ENCODE measurements at places on chromosomes 6 and 20. TPM values are rescaled to one million over a fixed set of nuclear protein-coding genes. Genes with fewer than 3 reads are reported as not detected.
A peak's percentile ranks its signal among the peaks of the same experiment; 100 is the strongest.

DNA sequence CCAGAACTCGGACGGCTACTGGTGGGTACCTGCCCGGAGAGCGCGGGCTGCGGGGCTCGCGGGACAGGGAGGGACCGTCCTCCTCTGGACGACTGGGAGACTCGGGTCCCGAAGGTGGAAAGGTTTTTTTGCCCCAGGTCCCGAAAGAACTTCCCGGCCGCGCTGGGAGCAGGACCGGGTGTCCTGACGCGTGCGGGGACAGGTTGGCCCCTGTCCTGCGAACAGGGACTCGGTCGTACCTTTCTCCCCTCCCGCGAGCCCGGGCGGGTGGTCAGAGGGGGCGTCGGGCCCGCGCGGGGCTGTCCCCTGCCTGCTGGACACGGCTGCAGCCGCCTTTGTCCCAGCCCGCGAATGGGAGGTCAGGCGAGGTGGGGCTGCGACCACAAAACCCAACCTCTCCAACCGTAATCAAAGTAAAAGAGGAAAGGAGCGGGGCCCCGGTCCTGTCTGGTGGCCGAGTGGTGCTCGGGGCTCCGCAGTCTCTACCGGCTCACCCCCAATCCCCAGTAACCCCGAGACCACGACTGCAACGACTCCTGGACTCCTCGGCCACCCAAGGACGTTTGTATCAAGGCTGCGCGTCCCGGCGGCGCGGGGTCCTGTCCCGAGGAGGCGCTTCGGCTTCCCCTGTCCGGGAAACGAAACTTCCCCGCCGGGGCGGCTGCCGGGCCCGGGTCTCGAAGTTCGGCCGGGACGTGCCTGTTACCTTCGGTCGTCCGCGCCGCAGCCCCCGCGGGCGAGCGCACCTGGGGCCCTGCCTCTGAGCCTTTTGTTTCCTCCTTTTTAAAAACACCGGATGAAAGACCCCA is 798 bp downstream of the DSP start:
- no peak for DNase-seq

DNA sequence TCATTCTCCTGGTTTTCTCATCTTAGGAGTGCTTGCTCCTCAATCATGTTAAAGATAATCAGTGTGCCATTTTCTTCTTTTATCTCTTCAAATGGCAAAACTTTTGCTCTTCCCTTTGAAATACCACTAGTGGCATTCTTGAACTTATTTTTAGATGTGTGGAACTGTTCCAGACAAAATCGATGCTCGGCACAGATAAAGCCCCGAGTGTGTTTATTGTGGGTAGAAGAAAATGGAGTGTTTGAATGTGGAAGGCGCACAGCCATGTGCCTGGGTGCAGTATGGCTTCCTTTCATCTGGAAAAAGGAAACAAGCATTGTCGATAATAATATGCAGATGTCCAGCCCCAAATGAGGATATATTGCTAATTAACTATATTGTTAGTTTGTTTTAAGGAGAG is 42.4 kb downstream of the ISM1 start:
- DNase-seq = no peak

- no peak for DNase-seq
Measured at GRCh38 chr6:20365456-20365855, 36.2 kb upstream of the E2F3 start.

Gene DLL1
- total RNA-seq = 16.1 TPM

- DNase-seq = peak; percentile 60
Measured at GRCh38 chr20:62267543-62267942, 29.2 kb downstream of the OSBPL2 start.

- no peak for DNase-seq
Measured at GRCh38 chr6:113353392-113353791, 503.8 kb upstream of the MARCKS start.

Gene GHRH
- total RNA-seq = not detected

Gene HRH3
- 4.2 TPM for total RNA-seq

GRCh38 chr6:105757512-105758200 is 328.5 kb upstream of the PRDM1 start:
- no peak for DNase-seq

GRCh38 chr6:68975064-68975463 is 340.0 kb downstream of the ADGRB3 start:
- DNase-seq = no peak

DNA sequence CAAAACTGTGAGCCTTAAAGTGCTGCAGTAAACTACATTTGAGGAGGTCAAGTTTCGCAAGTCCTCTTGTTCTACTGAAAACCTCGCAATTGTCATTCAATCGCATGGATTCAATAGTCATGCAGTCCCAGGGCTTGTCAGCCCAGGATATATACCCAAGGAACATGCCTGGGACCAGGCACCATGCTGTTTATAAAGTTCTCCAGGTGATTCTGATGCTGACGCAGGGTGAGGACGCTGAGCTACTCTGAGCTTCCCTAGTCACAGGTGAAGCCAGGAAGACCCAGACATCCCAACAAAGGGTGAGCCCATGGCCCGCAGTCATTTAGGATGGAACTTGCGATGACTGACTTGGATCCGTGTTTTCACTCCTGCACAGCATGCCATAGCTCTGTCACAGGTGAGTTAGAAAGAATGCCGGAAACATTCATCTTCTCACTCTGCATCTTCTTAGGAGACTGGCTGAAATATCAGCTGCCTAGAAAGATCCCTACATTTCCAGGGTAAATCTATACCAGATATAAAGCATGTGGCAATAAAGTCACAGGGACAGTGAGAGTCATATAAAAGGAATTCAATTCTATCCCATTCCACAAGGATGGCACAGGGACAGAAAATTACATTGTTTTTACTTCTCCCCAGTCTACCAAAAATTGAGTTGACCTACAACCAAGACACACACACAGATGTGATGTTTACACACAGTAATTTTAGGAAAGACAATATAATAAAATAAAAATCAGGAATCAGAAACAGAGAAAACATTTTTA is 27.0 kb upstream of the SSTR4 start:
- no peak for DNase-seq

Gene MAFB
- total RNA-seq = 17.3 TPM

Gene PLG
- total RNA-seq = 0.44 TPM

DNA sequence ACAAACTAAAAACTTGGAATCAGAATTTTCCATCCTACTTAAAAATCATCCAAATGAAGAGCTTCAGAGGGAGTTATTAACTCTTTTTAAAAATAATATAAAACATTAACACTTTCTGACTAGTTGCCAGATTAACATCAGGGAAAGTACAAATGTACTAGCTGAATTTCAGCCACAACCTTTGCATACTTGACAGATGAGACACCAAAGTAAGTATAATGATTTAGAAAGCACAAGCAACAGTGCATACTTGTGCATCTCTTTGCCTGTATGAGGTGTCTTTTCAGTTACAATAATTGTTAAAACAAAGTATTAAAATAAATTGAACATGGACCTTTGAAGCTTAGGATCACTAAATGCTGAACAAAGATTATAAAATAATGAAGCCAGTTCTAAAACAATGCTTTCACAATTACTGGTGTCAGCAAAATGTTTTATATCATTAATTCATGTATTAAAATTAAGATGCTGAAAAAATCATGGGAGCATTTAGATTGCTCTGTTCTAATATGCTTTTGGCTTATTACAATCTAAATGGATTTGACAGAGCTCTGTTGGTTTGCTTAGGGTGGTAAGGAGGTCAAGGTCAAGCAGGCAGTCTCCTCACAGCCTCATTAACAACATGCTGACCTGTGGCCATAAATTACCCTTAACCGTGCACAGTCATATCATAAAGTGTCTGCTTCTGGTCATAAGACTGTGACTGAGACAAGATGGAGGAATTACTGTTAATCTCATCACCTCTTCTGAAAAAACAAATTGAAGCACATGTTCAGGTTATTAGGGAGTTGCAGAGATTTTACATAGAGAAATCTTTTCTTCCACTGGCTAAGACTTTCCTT is 15.1 kb downstream of the RNF217 start:
- no peak for DNase-seq

GRCh38 chr20:59938221-59938620 is 1.9 kb downstream of the PPP1R3D start:
- no peak for DNase-seq

Gene MCUR1
- total RNA-seq = 19.3 TPM

DNA sequence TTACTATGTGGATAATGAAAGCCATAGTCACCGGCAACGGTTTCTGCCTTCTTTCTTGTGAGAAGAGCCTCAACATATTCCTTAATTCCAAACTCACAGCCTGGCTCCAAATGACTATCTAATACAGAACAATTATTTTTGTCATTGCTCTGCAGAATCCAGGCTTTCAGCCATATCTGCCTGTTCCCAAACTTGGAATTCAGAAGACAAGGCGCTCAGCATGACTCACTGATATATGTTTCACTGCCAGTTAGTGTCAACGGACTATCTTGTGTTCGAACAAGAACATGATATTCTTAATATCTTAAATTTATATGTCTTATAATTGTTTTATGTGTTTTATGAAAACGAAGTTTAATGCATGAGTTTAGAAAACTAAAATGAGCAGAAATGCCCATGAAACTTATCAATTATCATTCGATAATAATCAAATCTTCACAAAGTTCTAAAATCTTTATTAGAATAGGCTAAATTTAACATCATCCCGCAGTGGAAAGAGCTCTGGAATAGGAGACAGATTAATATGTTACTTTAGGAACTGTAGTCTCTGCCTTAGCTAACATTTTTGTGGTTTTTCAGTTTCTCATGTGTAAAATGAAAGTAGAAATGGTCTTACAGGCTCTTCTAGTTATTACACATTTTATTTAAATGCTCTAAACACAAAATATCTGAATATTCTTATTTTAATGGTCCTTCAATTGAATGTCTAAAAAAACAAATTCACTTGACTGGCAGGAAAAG is 669.3 kb upstream of the GJE1 start:
- DNase-seq = no peak

GRCh38 chr6:3271756-3272155 is 13.0 kb downstream of the PSMG4 start:
- no peak for DNase-seq

GRCh38 chr6:30884521-30885480 is 482 bp downstream of the DDR1 start:
- no peak for DNase-seq

Gene OGFRL1
- 9.4 TPM for total RNA-seq

DNA sequence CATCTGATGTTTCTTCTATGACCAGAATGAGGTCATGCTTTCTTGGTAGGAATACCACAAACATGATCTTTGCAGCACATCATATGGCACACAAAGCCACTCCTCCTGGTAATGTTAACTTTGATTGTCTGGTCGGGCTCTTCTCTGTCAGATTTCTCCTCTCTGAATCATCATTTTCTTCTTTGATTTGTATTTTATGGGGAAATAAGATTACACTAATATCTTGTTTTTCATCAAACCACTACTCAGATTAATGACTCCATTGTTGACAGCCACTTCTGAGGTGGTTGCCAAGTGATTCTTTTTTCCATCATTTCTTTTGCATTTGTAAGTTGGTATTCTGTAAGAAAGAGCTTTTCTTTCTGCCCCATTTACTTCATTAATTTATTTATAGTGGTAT is 29.5 kb downstream of the TRMT11 start:
- DNase-seq = no peak

DNA sequence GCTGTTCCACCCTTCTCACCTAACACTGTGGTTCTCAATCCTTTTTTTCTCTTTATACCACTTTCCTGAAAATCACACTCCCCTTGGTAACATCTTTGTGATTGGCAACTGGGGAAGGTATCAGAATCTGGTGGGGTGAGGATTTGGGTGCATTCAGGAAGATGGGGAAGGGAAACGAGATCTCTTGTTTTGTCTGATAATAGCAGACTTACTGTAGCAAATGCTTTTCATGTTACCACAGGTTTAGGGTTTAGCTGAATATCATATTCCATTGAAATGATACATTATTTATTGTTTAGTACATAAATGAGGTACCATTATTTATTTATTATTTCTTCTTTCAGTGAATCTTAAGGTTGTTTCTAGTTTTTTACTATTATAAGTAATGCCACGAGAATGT is 100.8 kb downstream of the RTN4IP1 start:
- DNase-seq = no peak

GRCh38 chr20:60465993-60466686 is 507.9 kb downstream of the CDH26 start:
- no peak for DNase-seq

DNA sequence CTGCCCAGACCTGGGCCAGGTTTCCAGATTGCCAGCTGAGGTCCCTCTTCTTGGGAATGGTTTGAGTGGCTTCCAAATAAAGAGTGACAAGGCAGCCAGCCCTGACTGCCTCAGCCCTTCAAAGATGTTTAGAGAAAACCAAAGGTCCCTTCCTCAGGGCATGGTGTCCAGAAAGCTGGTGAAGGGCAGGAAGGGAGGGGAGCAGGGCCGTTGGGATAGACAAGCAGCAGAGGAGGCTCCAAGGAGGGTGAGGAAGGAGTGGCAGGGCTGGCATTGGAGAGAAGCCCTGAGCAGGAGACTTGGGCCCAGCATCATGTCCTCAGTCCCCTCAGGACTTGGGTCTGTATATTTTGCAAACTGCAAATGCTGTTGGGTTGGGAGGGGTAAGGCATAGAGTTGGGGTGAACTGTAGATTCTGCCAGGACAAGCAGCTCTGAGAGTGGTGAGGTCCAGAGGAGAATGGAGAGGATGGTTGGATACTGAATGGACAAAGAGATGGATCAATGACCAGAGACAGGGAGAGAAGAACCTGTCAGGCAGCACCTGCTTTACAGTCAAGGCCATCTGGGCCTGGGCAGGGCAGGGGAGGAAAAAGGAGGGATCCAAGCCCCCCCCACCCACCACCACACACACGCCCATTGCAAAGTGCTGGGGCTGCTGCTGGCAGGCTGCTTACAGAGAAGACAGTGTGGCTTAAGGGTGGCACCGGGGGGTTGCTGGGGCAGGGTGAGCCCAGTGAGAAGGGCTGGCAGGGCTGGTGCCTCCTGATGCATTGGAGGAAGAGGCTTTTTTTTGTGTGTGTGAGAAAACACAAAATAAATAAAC is 5.5 kb upstream of the DSN1 start:
- no peak for DNase-seq

Gene COX4I2
- total RNA-seq = 4.0 TPM

DNA sequence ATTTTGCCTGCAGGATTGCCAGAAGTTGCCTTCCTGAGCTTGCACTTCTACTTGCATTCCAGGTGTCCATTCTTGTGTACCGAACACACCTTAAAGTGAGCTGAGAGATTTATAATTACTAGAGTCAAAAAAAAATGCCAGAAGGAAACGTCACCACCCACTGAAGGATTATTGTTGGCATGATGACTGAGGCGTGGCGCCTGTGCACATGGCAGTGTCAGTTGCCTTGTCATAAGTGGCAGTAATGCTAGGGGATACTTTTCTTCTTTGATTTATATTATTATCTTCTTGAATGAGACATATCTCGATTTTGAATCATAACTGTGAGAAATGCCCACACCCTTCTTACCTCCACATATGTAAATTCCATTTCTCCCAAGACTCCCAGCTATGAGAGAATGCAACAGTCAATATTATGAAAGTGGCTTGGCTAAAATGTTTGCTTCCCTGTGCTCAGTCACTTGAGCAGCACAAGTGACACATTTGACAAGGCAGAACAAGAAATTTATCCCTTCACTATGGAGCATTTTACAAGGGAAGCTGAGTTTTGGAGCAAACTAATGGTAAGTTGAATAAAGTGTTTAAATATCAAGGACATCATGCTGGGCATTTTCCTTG is 149.5 kb upstream of the SASH1 start:
- DNase-seq = no peak
